ENCODE measurements at places on chromosomes 6 and 20.

DNA sequence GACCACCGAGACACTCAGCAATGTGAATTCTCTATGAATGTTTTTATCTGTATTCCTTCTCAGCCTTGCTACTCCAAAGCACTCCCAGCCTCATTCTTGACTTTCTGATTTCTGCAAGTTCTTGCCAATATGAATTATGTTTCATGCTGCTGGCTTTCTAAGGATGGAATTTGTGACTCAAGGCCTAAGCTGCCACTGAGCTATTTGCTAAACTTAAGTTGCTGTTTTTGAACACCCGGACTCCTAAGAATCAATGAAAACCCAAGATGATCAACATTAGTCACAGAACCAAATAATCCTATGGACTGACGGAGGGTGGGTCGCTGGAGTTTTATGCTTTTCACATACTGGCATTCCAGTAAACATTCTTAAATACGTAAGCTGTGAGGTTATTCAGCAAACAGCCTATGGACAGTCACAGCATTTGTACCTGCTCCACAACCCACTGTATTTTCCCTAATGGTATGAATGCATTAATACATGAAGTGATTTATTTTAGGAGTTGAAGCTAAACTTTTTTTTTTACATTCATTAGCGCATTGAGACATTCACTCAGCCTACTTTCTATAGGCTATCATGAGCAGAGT is 8.2 kb upstream of the PXDC1 start:
- no peak for DNase-seq

- DNase-seq, result no peak
Observed at GRCh38 chr20:6311841-6312655, 189.2 kb upstream of the FERMT1 start.

DNA sequence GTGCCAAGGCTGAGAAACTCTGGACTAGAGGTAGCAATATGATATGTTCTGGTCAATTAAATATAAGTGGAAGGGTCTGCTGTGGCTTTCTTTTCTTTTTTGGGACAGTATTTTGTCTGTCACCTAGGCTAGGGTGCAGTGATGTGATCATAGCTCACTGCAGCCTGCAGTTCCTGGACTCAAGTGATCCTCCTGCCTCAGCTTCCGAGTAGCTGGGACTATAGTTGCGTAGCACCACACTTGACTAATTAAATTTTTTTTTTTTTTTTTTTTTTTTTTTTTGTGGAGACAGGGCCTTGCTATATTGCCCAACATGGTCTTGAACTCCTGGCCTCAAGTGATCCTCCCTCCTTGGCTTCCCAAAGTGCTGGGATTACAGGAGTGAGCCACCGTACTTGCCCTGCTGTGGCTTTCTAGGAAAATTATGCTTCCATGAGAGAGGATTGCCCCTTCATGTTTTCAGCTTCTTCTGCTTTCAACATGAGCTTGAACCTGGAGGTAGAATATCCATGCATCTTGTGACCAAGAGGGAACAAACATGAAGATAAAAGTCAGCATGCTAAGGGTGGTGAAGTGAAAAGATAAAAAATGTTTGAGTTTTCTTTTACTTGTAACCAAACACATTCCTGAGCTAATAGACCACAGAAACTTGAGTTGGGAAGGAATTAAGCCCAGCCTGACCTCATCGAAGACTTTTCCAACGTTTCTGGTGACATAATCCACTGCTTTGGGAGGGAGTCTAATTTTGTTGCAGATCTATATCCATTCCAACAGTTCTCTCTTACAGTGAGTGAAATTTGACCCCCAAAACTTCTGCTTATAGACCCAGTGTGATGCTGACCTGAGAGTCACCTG is 75.1 kb downstream of the CARMIL1 start:
- no peak for DNase-seq

DNA sequence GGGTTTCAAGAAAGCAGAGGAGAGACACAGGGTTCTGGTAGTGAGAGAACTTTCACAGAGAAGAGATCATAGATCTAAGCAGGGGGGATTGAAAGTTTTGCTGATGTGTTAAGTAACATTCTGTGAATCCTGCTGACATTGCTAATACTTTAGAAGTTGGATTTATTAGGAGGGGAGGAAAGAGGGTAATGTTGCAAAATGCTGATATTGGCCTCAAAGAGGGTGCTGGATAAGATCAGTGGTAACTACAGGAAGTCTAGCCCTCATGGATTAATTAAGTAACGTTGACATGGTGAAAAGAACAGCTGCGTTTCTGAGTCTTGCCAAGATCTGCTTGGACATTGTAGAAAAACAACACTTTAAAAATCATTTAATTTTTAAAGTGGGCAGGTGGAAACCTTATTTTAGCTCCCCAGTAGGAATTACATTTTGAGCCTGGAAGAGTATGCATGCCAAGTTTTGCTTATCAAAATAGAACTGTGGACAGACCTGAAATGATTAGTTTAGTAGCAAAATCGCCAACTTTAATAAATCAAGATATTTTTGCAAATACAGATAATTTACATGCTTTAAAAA is 606.0 kb upstream of the HTR1E start:
- DNase-seq, result no peak

- no peak for DNase-seq
Observed at GRCh38 chr6:82525775-82526495, 162.3 kb downstream of the TPBG start.

GRCh38 chr20:8530022-8530421 is 398.0 kb downstream of the PLCB1 start:
- DNase-seq, result no peak

GRCh38 chr6:137926207-137926731 is 59.2 kb downstream of the TNFAIP3 start:
- DNase-seq, result no peak

DNA sequence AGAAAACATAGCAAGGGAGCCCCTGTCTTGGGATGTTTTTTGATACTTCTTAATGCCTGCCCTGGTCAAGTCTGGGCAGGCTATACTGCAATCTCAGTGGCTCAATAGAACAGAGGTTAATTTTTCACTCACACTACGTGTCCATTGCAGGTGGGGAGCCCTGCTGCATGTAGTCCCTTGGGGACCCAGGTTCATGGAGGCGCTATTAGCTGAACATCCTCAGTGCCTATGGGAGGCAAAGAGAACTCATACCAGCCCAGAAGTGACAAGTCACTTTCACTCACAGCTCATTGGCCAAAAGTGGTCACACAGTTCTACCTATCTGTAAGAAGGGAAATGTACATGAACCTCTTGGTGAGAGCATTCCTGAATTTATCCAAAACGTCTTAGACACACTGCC is 23.2 kb downstream of the CGA start:
- DNase-seq, result no peak

DNA sequence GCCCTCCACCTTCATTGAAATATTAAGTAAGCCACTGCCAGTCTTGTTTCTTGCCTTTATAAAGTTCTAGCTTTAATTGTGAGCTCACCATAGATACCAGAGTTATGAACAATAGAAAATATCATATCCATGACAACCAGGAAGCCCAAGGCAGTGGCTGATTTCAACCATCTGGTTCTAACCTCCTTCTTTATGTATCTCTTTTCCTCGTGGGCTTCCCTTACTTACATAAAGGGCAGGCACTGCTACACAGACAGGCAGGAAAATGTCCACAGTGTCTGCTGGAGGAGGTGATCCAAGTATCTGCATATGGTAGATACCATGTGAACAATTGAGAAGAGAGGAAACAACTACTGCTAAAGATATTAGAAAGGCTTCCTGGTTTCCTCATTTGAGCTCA is 65.2 kb upstream of the PRND start:
- DNase-seq, result no peak

DNA sequence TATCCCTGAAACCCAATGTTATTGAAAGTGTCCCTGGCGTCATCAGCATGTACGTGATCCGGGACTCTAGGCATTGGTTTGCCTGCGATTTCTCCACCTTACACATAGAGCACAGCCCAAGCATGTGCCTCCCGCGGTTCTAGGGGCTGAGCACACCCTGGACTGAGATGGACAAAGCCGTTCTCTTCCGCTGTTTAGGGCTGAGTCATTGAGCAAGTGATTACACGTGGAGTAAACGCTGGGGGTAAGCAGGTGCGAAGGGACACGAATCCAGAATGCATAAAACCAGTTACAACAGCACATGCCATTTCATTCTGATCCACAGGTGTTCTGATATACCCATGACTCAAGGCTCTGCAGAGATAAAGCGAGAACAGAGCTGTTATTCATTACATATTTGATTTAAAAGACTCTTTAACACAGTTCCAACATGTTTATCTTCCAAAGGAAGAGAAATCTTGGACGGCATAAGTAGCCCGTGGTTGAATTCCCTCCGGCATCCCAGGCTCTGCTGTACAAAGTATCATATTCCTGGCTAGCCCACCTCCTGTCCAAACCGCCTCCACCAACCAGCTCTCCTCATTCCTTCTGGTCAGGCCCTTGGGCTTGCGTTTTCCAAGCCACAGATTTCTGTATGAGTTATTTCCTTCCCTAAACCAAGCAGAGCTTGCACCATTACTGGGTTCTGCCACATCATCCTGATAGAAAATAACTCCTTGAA is 36.1 kb upstream of the THBS2 start:
- DNase-seq, result peak; percentile 82

DNA sequence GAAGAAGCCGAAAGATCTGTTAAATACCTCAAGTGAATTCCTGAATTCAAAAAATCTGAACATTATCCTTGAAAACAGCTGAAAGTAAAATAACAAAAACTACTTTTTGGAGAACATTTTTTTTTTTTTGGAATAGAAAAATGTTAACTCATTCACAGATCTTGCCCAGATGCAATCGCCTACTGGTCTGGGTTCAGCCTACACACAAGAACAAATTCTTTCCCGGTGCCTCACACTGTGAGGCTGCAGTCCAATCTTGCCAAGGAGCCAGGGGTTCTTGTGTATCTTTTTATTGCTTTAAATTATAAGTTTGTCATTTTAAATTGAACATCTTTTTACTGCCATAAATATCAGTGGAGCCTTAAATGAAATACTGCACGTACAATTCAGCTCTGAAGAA is 41.2 kb upstream of the TMEM200A start:
- no peak for DNase-seq

DNA sequence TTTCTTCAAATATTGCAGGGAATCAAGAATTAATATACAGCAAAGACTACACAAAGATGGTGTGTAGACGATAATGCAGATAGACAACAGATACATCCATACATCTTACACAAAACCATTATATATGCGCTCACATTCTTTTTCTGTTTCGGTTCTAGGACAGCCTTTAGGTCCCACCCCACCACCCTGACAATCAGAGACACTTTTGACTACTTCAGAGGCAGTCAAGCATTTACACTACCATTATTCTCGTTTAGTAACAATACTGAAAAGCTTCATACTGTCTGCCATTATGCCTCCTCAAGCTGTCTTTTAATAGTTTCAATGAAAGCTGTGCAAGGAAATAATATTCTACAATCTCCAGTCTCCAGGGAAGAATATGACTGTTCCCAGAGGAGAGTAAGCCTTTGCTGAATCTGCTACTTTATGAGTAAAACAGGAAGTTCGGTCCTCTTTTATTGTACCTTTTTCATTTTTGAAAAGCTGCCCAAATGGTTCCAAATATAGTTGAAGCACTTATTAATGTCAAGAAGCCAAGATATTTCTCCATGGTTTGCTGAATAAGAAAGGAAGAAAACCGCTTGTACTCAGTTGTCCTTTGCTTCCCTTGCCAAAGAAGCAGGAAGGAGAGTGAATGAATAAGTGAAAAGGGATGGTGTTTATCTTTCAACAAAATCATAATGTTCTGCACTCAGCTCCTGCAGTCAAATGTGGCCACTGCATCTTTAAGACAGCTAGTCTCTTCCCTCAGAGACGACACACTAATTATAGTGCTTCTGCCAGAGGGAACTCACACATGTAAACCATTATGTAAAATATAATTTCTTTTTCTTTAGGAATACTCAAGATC is 468.3 kb downstream of the CDC5L start:
- no peak for DNase-seq

GRCh38 chr6:68497927-68498326 is 137.2 kb upstream of the ADGRB3 start:
- DNase-seq, result no peak

DNA sequence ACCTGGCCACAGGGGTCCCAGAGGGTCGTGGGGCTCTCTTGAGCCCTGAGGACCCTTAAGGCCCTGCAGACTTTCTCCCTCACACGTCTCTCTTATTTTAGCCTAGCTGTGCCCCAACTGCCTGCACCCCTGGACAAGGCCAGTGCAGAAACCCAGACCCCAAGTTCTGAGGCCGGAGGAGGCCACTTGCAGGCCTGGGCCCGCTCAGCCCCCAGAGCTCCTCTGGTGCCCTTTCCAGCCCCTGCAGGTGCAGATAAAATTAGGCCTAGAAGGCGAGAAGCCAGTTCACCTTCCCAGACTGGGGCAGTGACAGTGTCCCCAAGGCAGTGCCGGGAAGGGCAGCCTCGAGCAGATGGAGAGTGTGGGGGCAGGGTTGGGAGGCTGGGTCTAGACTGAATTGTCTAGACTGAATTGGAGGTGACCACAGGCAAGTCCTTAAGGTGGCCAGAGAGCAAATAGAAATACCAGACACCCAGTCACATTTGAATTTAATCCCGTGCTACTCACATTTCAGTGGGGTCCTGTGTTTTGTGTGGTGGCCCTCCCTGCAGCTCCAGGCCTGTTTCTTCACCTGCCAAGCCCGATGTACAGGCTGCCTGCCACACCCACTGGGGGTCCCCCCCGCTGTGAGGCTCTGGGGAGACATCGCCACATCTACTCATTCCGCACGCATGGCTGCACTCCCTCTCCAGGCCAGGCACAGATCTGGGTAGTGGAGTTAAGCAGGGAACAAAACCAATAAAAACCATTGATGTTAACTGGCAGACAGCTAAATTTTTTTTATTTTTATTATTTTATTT is 8.6 kb upstream of the IP6K3 start:
- no peak for DNase-seq

- no peak for DNase-seq
Observed at GRCh38 chr6:98836025-98836961, 1.9 kb downstream of the POU3F2 start.

DNA sequence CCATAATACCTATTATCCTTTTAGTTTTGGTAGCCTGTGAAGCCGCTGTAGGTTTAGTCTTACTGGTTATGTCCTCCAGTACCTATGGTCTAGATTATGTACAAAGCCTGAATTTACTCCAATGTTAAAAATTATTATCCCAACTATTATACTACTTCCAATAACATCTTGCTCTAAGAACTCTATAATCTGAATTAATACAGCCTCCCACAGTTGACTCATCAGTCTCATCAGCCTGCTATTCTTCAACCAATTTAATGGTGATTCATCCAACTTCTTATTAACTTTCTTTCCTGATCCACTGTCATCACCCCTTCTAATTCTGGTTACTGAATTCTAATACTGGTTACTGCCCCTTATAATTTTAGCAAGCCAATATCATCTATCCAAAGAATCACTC is 370.3 kb upstream of the OPRM1 start:
- DNase-seq, result no peak
